ENCODE measurements at places on chromosomes 2 and 18.

- no peak for DNase-seq
Measured at GRCh38 chr18:48597671-48598070, 58.8 kb downstream of the CTIF start.

- no peak for DNase-seq
Measured at GRCh38 chr2:45045706-45046105, 36.5 kb upstream of the SIX2 start.

DNA sequence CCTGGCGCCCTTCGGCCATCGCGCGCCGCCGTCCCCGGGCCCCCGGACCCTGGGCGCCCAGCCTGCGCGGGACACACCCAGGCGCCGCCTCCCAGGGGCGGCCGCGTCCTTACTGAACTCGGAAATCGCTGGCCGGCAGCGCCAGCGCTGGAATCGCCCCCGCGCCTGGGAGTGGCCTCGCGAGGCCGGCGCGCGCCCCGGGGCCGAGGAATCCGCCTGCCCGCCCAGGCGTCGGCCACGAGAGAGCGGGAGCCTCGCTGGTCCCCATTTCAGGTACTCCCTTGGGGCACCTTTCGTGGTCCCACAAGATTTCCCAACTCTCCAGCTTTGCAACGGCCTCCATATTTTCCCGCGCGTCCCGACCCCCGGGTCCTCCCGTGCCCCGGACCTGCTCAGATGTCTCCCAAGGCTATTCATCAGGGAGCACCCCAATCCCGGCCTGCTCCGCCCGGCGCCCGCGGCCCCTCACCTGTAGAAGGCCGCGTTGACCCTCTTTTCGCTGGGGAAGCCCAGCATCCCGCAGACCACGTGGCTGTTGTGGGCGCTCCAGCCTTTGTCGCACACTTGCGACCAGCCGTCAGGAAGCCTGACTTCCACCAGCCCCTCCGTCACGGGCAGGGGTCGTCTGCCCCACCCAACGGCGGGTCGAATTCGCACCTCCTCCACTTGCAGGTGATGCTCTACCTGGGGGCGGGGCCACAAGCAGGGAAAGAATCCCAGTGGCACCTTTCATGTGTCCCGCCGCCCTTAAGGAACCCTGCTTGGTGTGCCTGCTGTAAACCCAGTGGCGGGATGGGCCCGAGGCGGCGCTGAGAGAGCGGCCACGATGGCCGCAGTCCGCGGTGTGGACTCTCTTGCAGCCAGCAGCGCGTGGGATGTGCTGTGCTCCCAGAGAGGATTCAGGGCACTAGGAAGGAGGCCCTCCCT, 4.6 kb downstream of the LOXL3 start:
- no peak for DNase-seq

GRCh38 chr2:7951001-7951400, 730.9 kb upstream of the ID2 start:
- no peak for DNase-seq

DNA sequence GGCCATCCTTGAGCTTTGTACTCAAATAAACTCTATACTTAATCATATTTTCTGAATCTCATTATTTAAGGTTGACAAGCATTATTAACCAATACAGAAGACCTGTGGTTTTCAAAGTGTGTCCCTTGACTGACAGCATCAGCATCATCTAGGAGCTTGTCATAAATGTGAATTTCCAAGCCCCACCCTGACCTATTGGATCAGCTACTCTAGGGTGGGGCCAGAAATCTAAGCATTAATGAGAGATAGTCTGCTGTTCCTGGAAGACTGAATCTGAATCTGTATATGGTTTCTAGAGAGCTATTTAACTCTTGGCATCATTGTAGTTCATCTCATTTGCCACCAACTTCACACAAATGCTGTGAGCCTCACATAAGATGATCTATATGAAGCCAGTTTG, 86.6 kb downstream of the CD8B2 start:
- no peak for DNase-seq

DNA sequence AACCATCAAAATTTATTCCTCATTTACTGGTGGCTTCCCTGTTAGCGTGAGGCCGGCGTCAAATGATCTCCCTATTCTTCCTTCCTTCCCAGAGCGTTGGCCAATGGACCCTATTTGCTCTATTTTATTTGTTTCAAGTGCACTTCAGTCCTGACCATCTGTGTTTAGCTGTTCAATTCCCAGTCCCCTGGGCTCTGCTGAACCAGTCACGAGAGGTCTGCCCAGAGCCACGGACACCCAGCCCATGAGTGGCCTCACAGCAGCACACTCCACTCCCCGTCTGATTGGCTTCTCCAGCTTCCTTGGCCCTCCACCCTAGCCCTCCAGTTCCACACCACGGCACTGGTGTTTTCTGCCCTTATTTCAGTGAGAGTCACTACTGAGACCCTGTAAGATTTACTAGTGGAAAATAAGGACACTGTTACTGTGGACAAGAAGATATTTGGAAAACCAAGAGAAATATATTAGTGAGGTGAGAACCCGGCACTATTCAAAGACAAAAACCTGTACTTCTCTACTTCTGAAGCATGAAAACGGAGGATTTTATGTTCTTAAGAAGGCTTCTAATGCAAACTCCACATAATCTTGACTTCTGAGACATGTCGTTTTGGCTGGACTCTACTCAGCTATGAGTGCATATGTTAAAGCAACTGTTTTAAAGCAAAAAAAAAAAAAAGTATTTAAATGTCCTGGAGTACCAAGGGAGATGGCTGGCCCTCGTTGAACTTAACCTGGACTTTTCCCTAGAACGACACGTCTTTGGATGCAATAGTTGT, 86.6 kb downstream of the COL6A3 start:
- DNase-seq, result no peak

- DNase-seq, result no peak
Measured at GRCh38 chr2:189171956-189172609, 7.5 kb downstream of the COL5A2 start.

DNA sequence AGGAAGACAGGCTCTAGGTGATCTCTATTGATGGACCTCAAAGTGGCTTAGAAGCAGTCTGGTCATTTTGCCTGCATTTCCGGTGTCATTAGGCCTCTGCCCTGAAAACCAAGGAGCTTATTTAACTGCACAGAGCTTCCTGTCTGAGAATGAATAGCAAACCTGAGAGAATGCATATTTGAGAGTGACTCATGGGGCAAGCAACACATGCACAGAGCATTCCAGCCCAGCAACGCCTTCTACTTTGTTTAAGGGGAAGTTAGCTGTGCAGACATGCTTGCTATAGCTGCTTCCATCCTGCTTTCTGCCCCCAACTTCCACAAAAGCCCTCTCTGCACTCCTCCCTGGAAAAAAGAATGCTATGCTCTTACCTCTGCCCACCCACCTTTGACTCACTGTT, 232.8 kb downstream of the GRB14 start:
- no peak for DNase-seq

DNA sequence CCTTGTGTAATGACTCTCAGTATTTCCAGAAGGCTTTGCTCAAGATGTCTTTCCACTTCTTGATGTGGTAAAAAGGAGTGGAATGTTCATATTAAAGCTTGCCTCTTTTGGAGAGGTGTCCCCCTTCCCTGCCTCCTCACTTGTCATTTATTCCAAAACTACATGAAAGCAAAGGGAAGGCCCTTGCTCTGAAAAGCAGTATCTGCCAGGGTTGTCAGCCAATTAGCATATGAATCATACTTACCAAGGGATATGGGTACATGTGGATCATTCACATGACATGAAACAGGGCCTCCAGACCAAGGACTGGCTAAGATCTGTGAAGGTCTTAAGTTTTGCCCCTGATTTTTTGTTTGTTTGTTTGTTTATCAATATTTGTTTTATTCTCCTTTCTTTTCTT, 31.3 kb downstream of the ANXA4 start:
- no peak for DNase-seq

- DNase-seq, result no peak
Measured at GRCh38 chr2:30272761-30273573, 41.6 kb downstream of the LBH start.

DNA sequence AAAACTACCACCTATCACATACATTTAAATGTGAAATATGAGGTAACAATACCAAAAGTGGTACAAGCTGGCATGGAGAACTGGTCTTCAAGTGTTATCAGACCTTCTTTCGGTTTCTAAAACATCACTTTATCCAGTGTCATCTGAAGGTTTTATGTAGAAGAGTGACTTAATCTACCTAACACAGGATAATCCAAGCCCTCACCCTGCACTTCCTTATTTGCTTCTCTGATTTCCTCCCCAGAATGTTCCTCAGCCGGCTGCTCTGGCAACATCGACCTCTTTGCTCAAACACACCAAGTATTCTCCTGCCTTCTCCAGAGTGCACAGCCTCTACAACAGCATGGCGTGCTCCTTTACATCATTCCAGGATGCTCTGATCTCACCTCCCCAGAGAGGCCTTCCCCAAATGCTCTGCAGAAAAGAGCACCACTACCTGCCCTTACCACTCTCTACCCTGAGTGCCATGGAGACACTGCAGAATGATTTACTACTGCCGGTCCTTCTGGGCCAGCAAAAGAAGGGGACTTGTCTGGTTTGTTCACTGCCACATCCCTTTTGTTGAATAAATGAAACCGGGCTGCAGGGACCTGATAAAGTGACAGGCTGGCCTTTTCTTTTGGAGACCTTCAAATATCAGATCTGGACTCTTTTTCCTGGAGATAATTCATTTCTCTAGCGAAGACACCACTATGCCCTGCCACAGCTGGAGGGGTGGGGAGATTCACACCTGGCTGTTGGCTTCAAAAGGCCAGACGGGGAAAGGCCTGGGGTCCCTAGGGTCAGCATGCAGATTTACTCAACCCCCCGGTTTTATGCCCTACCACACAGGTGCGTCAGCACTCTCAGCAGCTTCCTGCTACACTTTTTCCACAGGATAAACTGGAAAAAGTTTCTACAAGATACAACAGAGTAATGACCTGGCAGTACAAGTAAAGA, 42.0 kb downstream of the TTR start:
- DNase-seq, result no peak

DNA sequence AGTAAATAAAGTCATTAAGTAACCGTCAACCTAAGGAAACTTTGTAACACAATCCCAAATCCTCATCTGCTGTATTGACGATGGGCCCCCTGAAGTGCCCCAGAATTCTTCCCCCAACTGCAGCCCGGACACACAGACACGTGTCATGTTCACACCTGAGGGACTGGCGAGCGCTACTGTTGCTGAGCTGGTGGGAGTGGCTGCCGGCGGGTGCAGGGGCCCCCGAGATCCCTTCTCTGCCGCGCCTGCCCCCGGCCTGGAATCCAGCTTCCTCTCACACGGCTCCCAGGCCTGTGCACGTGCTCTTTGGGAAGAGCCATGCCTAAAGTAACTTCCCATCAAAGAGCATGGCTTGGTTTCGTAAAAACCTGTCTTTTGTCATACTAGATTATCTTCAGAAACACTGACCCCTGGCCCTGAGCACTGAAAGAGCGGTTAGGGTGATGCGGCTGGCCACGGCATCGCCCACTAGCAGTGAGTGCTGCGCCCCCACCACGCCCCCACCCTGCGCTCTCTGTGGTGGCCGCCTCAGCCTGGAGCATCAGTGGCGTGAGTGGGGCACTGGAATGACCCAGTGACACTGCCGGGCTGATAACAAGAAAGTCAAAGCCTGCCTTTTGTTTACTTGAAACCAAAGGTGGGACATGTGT, 56.0 kb downstream of the ADI1 start:
- DNase-seq, result no peak

GRCh38 chr2:183037553-183038340, 510 bp downstream of the NCKAP1 start:
- DNase-seq, result no peak

DNA sequence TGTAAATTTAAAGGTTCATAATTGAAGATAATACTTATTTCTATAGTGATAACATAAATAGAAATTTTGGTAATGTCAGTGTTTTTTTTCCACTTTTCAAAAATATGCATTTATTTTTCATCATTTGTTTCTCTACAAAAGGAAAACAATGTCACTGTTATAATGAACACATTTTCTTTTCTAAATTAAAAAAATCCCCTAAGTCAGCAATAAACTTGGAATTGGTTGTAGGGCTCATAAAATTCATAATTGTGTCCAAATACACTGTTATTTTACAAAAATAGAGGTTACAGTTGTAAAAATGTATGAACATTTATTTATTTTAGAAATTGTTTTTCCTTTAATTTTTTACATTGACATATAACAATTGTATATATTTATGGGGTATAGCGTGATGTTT, 26.4 kb upstream of the SERPINB12 start:
- DNase-seq, result no peak

GRCh38 chr2:231701456-231702373, 6.6 kb upstream of the PTMA start:
- DNase-seq, result no peak

DNA sequence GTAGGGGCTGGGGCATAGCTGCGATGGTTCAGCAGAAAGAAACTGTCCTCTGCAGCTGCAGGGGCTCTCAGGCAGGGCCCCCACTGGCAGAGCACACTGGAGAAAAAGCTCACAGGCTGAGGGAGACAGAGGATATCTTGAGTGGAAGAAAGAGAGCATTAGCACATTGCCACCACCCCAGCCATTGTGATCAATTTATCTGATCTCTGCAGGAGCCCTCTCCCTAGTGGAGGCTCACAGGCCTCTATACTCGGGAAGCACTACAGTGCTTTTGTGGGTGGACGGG, 801 bp upstream of the SFTPB start:
- DNase-seq, result no peak

DNA sequence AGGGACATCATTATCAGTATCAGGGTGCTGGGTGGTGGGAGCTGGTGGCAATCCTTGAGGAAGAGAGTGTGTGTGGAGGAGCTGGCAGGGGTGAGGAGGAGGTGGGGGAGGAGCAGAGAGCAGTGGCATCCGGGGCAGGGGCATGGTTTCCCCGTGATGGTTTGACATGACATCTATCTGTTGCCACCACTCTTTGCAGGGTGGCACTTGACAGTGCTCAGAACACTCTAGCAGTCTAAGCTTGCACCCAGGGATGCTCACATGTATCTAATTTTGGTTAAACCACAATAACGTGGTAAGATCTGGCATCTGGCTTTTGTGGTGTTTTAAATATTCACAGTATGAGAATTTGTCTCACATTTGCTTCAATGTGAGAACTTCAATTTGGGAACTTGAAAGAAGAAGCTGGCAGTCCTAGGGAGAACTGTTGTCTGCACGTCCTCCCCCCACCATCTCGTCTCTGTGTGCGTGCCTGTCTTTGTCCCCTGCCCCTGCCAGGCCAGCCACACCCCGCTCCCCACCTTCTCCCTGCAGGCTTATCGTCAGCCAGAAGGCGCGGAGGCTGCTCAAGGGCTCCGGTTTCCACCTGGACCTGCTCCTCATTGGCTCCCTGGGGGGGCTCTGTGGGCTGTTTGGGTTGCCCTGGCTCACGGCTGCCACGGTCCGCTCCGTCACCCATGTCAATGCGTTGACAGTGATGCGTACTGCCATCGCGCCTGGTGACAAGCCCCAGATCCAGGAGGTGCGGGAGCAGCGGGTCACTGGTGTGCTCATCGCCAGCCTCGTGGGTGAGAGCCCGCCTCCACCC, 11.7 kb downstream of the SLC4A3 start:
- no peak for DNase-seq

DNA sequence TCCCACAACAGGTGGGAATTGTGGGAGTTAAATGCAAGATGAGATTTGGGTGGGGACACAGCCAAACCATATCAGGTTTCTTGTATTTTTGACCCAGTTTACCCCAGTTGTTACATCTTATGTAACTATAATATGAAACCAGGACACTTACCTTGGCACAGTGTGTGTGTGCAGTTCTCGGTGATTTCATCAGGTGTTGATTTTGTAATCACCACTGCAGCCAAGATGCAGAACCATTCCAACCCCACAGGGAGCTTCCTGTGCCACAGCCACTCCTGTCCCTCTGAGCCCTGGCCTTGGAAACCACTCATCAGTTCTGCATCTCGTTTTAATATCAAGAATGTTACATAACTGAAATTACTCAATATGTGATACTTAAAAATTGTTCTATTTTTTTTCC, 31.8 kb downstream of the ATP9B start:
- no peak for DNase-seq

- no peak for DNase-seq
Measured at GRCh38 chr2:118731413-118731812, 116.0 kb downstream of the EN1 start.
